ENCODE measurements at places on chromosomes 4 and X. TPM values are rescaled to one million over a fixed set of nuclear protein-coding genes. Genes with fewer than 3 reads are reported as not detected.

Gene GAGE12D
- total RNA-seq = not detected

Gene FGF16
- total RNA-seq = not detected

Gene CT55
- total RNA-seq = not detected

Gene XK
- total RNA-seq = 2.2 TPM

Gene TMEM184C
- total RNA-seq = 29.2 TPM

Gene C4orf36
- 1.6 TPM for total RNA-seq

Gene DRD5
- not detected for total RNA-seq

Gene HTRA3
- total RNA-seq = 15.5 TPM

Gene IL21
- not detected for total RNA-seq

Gene TADA2B
- 20.2 TPM for total RNA-seq

Gene SH3RF1
- 34.2 TPM for total RNA-seq

Gene GAGE12H
- not detected for total RNA-seq

Gene FAM200B
- 35.3 TPM for total RNA-seq
